ENCODE measurements at places on chromosomes 3 and 15.

- no peak for DNase-seq
These were observed 25.5 kb downstream of the OSBPL10 start for GRCh38 chr3:31955581-31955980.

DNA sequence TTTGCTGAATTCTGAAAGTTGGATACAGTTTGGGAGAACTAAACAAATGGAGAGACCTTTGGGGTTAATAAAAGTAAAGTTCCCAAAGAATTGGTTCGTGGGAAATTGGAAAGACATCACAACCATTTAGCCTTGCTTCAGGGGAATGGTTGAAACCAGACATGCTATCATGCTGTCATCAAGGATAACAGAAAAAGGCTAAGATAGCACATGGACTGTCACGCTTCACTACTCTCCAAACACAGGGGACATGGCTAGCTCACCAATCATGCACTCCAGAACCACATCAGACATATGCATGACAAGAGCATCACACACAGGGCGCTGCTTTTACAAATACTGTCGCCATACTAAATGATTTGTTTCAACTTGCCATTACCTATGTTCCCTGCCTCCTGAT lies 671.7 kb upstream of the ROBO1 start:
- DNase-seq, result no peak

GRCh38 chr3:16251316-16252085 lies 13.2 kb downstream of the DPH3 start:
- no peak for DNase-seq

DNA sequence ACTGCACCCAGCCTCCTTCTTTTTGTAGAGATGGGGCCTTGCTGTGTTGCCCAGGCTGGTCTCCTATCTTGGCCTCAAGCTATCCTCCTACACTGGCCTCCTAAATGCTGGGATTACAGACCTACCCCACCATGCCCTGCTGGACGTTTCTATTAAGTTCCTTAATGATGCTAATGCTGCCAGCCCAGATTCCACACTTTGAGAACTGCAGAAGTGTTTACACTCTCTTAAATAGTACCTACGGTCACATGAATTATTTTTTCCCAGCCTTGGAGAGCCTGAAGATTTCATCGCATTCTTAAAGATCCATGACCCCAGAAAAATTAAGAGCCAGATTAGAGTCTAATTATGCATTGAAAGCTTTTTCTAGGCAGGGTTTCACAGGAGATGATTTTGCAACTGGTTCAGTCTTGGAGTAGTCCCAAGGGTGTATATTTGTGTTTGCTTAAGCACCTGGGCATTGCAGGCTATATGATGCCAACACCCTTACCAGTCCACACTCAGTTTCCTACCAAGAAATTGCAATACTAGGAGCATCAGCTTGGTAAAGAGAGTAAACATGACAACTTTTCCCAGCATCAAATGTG lies 36.6 kb downstream of the TM4SF4 start:
- DNase-seq, result no peak

GRCh38 chr15:98850961-98851572 lies 156.5 kb downstream of the PGPEP1L start:
- peak; percentile 82 for DNase-seq

GRCh38 chr15:93974804-93975481 lies 256.4 kb upstream of the MCTP2 start:
- DNase-seq, result peak; percentile 28

Measured in Kasumi-1 (cell line).